ENCODE measurements at places on chromosomes 13 and 19.

DNA sequence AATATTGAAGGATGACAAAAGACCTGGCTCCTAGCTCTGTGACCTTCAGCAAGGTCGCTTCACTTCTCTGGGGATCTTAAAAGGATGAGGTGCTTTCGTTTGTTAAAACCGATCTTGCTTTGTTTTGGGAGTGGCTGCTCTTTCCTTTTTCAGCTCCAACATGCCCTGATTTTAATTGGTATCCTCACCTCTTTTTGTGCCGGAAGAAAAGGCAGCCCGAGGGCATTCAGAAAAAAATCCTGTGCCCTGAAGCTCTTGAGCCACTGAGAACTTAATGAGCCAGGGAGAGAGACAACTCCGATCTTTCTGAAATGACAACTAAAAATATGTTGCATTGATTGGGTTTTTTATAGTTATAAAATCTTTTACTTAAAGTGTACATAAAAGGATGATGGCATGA, 19.4 kb downstream of the CLDN10 start:
- no peak for DNase-seq

- DNase-seq = no peak
These were observed at the start of gene UHRF1 for GRCh38 chr19:4909156-4909896. Gene UHRF1, plus strand, starts transcription at chr19:4909501. Its CDS starts 1,385 bp downstream, at chr19:4910886.

- peak; percentile 70 for DNase-seq
These were observed 1203.3 kb downstream of the UQCRFS1 start for GRCh38 chr19:28009696-28010095.

DNA sequence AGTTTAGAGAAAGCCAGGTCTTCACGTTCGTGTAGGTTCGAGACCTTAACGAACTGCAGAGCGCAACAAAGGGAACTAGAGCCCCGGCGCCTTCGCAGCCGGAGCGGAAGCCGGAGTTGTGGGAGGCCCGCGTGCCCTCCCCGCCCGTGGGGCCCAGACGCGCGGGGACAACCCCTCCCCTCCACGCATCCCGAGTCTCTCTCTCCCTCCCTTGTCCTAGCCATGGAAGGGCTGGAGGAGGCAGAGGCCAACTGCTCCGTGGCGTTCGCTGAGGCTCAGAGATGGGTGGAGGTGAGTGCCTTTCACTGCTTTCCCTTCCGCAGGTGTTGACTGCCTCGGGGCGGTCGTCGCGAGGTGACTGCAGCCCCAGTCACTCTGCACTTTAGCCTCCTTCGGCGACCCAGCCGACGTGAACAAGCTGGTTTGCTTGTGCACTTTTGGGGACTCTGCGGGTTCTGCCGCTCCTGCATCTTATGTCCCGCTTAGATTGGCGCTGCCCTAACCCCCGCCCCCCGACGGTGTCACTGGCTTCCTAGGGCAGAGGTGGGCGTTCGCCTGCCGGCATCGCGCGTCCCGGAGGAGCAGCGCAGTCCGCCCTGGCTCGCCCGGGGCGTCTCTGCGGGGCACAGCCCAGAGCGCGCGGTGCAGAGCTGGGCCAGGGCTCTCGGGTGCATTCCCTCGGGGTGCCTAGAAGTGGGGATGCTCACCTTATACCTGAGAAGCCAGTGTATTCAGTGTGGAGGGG, 478 bp downstream of the LMO7 start:
- peak; percentile 20 for DNase-seq

- DNase-seq = peak; percentile 74
These were observed 16.0 kb upstream of the SEMA6B start for GRCh38 chr19:4575267-4576015.

GRCh38 chr13:39054112-39054511, 15.9 kb downstream of the NHLRC3 start:
- DNase-seq = no peak

DNA sequence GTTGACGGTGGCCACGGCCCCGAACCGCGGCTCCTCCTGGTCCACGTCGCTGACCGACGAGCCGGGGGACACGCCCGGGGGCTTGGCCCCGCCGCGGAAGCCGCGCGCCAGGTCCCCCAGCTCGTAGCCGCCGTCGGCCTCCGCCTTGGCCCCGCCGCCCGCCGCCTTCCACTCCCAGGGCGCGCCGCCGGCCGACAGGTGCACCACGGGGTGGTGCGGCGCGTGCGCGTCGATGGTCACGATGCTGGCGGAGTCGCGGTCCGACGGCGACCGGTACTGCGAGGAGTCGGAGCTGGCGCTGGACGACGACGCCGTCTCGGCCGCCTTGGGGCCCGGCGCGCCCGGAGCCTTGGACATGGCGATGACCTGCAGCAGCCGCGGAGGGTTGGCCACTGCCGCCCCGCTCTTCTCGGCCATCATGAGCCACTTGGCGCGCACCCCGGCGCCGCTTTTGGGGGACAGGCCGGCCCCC, 9.0 kb downstream of the PLPPR3 start:
- no peak for DNase-seq

GRCh38 chr13:104694397-104694796, 1628.2 kb upstream of the SLC10A2 start:
- DNase-seq = no peak

- no peak for DNase-seq
These were observed 218.1 kb downstream of the KCTD12 start for GRCh38 chr13:76668141-76668540.

DNA sequence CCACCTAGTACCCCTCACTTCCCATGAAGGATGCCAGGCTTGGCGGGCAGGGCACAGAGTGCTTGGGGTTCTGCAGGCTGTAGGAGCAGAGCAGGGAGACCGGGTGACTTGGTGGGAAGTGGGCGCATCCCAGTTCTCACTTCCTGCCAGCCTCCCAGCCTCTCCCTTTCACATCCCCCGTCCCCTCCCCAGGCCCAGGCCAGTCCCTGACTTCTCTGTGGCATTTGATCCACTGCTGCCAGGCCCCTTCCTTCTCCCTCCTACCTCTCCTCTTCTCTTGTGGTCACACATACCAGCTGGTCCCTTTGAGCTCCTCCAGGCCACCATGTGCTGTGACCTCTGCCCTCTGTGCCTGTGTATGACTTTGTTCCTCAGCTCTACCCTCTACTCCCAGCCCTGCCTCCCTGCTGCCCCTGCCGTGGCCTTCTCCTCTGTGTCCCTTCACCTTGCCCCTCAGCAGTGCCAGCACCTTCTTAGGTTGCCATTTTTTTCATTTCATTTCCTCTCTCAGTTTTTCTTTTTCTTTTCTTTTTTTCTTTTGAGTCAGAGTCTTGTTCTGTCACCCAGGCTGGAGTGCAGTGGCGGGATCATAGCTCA, 19.5 kb downstream of the MYO1F start:
- no peak for DNase-seq

GRCh38 chr13:109816112-109816807, 29.9 kb upstream of the IRS2 start:
- DNase-seq = peak; percentile 16

GRCh38 chr13:79796136-79796535, 315.2 kb downstream of the NDFIP2 start:
- DNase-seq = no peak

- DNase-seq = no peak
These were observed 6.5 kb downstream of the LRRC8E start for GRCh38 chr19:7894612-7895309.

GRCh38 chr13:107900775-107901174, 314.6 kb downstream of the LIG4 start:
- DNase-seq = no peak

DNA sequence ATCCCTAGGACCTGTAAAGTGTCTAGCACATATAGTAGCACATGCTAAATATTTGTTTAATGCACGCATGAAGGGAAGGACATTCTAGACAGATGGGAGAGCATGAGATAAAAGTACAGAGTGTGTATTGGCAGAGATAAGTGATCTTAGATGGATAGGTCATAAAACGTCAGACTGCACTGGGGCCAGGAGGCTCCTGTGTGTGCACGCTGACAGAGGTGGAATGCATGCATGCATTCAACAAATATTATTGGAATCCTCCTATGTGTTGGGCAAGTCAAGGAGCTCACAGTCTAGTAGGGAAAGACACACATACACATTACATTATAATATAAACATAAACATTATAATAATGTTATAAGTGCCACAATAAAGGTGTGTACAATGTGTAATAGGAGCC, 73.3 kb downstream of the FGF9 start:
- no peak for DNase-seq

- no peak for DNase-seq
These were observed 141.0 kb downstream of the POSTN start for GRCh38 chr13:37457612-37458011.

GRCh38 chr19:40702337-40703012, 12.0 kb upstream of the NUMBL start:
- DNase-seq = no peak

DNA sequence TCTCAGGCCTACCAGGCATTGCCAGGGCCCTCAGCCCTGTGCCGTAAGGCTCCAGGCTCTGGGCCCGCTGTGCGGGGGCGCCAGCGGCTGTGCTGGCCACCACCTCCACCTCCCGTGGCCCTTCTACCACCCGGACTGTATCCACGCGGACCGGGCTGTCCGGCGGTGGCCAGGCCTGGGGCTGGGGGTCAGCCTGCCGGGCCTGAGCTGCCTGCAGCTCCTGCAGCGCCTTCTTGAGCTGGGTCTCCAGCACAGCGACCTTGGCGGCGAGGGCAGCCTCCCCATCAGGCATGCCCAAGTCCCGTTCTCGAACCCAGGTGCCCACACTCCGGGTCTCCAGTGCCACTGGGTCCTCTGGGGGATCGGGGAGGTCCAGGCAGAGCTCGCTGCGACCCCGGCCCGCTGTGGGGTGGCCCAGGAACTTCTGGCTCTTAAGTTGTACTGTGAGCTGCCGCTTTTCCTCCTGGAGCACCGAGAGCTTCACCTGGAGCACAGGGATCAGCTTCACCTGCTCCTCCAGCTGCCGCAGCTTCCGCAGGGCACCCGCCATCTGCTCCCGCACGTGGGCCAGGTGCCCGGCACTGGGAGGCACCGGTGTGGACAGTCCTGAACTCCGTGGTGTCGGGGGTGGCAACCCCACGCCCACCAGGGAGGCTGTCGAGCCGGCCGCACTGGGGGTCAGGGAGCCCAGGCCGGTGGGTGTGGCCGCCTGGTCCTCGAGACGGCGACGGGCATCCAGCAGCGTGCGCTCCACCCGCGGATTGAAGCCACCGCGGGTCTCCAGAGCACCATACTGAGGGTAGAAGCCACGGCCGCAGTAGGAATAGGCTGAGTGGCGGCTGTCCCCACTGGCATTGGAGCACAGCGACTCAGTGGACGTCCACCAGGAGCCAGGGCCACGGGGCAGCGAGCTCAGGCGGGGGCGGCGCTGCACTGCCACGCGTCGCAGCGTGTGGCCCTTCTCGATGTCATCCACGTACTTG, 4.1 kb downstream of the KANK2 start:
- DNase-seq = no peak

DNA sequence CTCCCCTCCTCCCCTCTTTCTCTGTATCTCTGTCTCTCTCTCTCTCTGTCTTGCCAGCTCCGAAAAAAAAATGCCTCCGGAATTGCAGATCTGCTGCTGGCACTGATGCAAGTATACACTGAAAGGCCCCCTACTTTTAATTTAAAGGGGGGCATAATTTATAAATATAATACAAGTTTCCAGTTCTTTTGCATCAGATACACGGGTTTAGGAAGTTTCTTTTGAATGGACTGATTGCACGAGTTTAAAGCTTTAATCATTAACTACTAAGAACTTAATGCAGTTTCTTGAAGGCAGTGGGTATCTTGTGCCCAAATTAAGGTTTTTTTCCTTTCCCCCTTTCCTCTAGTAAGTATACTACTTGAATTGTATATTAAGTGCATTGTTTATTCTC, 1.4 kb downstream of the FGF9 start:
- no peak for DNase-seq

DNA sequence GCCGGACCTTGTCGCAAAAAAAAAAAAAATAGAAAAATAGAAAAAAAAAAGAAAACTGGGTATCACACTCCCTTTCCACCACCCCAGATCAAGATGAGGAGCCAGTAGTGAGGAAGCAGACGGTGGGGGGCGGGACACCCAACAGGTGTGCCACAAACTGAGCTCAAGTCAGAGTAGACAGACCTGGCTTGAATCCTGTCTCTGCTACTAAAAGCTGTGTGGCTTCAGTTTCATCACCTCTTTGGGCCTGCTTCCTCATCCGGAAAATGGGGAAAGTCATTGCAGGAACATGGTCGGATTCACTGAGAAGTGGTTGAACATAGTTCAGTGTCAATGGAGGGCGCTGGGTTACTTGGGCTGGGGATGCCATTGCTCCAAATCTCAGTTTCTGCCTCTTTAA, 2.9 kb downstream of the HIF3A start:
- no peak for DNase-seq

- DNase-seq = no peak
These were observed 333.2 kb downstream of the MYO16 start for GRCh38 chr13:108962654-108963053.

DNA sequence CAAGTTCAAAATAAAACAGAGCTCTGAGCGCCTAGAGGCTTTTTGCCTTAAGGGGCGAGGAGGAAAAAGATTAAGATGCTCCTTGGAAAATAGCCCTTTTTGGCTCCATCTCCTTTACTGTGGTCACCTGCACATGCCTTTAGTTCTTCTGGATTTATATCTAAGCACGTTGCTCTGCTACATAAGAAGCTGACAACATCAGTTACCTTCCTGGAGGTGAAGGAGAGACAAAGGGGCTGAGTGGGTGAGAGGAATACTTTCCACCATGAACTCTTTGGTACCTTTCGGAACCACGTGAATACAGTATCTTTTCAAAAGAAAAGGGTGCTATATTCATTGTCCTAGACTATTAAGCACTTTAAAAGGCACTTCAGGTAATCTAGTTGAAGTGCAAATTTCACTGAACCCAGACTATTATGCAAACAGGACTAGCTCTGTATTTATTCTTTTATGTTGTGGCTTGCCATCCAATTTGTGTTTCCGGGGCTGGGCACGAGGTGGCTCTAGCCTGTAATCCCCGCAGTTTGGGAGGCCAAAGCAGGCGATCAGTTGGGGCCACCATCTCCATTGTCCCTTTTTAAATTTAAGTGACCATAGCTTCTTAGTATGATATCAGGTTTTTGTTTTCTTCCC, 201.5 kb downstream of the TM9SF2 start:
- no peak for DNase-seq

GRCh38 chr13:99605420-99606323, 104.4 kb downstream of the TM9SF2 start:
- peak; percentile 45 for DNase-seq

DNA sequence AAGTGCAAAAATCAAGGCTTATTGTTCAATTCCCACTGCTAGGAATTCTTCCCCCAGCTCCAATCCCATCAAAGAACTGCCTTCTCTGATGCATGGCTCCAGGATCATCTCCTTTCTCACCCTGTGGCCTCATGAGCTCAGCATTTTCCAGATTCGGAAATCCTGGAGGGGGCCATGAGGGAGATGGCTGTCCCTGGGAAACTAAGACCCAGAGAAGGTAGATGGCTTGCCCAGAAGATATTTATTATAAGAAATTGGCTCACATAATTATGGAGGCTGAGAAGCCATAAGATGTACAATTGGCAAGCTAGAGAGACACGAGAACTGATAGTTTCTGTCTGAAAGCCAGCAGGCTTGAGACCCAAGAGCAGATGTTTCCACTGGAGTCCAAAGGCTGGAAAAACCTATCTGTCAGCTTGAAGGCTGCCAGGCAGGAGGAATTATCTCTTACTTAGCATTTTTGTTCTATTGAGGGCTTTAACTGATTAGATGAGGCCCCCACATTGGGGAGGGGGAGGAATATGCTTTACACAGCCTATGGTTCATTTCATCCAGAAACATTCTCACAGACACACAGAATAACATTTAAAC, 58.6 kb downstream of the GADD45B start:
- DNase-seq = no peak
